Activated naive CD4-positive, alpha-beta T cell treated with Interleukin-2 at 50 U/mL for 16 hours (primary cell): ENCODE measurements at places on chromosomes 7 and 10.

DNA sequence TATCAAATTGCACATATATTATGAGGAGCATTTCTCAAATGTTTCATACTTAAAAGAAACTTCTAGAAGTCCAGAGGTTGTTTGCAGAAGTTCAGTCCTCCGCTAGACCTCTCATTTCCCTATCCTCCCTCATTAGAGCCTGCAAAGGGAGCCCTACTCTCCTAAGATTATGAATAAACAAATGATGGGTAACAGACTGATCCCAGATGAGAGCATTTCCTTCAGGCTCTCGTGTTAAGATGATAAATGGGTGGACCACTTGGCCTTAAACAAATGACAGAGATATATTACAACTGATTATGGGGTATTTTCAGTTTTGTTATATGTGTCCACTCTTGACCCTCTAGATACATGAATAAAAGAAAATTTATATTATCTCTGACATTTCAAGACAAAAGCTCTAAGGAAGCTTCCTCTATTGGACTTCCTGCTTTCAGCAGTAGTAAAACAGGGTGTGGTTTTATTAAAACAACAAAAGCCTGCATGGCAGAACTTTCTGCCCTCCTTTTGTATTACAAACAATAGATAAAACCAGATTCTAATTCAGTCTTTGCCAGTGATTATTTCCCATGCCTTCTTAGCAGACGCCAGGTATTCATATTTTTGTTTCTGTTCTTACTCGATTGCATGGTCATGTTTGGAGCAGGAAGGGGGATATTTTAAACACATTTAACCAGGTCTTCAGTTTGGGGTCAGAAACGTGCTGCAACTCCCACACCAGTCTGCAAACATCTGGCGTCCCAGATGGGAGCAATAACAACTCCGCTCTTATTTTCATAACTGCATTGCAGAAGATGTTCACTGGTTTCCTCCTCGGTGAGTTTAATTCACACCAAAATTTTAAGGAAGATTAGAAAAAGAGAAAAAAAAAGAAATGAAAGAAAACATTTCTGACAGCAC is 52.4 kb upstream of the FAM204A start:
- no peak for DNase-seq

DNA sequence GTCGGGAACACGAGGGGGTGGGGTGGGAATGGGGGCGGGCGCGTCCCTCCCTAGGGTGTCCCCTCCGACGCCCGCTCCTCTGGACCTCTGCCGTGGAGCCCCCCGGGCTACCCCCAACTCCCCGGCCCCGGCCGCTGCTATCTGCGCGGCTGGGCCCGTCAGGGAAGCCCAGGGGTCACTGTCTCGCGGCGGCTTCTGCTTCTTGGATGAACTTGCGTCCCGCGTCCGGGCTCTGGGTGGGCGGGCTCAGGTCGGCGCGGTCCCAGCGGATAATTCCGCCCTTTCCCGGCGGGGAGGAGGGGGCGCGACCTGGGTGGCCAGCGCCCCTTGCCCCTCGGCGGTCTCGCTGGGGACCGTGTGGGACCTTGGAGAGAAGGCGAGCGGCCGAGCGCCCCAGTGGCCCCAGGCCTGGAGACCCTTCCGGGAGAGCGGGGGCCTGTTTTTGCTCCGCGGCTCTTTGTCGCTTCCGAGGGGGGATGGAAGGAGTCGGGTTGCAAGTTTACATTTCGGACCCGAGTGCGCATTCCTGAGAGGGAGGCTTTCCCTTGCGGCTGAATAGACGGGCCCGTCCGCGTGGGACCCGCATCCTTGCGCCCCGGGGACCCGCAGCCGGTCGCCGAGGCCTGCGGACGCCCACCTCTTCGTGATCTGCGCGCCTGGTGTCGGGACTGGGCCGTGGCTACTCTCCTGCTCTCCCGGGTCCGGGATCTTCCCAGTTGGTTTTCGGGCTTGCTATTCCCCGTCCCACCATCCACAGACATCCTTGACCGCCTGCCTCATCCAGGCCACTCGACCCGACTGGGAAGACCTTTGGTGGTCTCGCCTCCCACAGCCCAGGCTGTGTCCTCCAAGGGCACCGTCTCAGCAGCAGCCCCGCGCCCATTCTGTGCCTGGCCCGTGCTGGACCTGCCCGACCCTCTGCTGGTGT is 812 bp downstream of the DOCK1 start:
- no peak for DNase-seq

GRCh38 chr7:135664046-135664589 is 1.8 kb downstream of the STMP1 start:
- DNase-seq = no peak

- no peak for DNase-seq
These were observed 1.3 kb downstream of the CLIP2 start for GRCh38 chr7:74290553-74290950.

DNA sequence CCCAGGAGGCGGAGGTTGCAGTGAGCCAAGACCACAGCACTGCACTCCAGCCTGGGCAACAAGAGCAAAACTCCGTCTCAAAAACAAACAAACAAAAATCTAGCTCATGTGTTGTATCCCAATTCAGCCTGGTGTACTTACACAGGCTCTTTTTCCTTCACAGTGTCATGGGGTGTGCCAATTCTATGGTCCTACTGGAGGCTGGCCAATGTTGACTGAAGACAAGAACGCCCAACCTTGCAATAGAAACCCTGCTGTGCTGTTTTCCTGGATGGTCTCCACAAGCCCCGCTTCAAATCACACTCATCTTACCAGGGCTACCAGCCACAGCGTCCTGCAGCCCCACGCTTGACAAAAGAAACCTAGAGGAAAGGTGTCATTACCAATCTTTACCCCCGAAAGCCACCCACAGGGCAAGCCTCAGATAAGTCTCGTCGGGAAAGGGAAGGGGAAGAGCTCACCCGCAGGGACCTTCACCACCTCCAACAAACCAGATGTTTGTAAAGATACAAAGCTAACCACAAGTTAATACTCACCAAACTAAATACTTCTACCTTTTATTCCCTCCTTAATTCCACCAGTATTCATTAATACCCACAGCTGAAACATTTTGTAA is 64.8 kb downstream of the TNS3 start:
- DNase-seq = no peak

GRCh38 chr7:92404170-92404614 is 43.1 kb upstream of the GATAD1 start:
- peak; percentile 26 for DNase-seq

DNA sequence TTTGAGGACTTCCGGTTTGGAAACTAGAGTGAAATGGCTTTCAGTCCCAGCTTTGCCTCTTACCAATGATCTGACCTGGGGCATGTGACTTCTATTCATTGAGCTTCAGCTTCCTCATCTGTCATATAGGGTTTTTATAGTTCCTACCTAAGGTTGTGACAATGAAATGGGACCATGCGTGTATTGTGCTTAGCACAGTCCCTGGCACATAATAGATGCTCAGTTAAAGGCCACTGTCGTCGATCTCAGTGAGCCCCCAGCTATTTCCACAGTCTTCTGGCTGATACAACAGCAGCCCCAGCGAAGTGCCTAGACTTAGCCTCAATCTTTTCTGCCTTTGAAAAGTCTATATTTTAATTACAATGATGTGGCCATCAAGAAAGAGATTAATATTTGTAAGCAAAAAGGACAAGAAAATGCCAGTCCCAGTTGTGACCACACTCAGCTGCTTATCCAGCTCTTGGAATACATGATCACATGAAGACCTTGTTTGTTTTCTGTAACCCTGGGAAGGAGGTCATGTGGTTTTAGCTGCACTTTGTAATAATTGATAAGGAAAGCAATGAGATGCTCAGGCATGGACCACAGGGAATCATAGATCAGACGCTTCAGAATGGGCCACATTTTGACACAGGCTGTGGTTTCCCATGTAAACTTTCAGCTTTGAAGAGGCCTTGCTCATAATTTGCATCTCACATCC is 44.6 kb downstream of the VWA2 start:
- DNase-seq = no peak

GRCh38 chr7:101936611-101937231 is 119.3 kb downstream of the CUX1 start:
- DNase-seq = no peak

DNA sequence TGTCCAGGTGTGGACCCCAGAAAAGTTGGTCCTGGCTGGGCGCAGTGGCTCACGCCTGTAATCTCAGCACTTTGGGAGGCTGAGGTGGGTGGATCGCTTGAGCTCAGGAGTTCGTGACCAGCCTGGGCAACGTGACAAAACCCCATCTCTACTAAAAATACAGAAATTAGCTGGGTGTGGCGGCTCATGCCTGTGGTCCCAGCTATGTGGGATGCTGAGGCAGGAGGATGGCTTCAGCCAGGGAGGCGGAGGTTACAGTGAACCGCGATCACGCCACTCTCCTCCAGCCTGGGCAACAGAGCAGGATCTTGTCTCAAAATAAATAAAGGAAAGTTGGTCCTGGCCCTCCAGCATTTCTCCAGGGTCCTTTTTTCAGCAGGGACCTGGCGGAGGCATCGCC is 1.4 kb downstream of the NUDT1 start:
- no peak for DNase-seq

DNA sequence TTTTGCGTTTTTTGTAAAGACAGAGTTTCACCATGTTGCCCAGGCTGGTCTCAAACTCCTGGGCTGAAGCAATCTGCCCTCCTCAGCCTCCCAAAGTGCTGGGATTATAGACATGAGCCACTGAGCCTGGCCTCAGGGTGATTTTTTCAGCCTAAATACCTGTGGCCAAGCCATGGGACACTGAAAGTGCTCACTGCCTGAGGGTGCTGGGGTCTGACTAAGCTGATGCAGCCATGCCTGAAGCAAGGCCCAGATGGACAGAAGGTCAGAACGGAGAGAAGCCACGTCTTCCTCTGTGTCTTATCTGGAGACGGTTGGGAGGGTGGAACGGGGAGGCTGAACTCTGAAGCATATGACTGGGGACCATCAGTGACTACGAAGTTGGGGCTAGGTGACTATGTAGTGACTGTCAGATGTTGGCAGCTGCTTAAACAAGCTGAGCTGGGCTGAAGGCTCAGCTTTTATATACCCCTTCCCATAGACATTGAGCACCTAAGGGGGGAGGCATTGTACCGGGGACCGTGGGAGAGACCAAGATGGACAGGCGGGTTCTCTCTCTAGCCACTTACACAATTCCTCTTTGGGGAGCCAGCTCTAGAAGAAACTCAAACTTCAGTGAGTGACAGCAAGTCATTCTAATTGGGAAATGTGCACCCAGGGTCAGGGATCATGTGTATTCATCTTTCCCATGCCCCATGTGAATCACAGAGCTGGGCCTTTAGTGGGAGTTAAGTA is 73.3 kb upstream of the HABP2 start:
- no peak for DNase-seq

DNA sequence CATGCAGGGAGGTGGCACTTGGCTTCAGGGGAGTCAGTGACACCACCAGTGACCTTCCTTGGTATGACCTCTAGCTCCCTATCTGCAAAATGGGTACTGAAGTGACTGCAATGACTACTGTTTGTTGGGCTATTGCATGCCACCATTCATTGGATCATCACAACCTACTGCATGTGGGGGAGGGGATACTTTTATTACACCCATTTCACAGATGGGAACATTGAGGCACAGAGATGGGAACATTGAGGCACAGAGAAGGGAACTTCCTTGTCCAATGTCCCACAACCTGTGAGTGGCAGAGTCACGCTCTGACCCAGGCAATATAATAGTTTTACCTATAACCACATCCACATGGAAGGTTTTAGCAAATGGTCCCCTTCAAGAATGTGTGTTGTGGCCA is 12.2 kb upstream of the MYH16 start:
- no peak for DNase-seq

GRCh38 chr10:18364987-18365775 is 225.0 kb downstream of the CACNB2 start:
- no peak for DNase-seq

GRCh38 chr7:5620459-5620881 is 161.0 kb downstream of the RNF216 start:
- DNase-seq = no peak

- no peak for DNase-seq
These were observed 13.6 kb downstream of the MICU1 start for GRCh38 chr10:72612203-72612826.

DNA sequence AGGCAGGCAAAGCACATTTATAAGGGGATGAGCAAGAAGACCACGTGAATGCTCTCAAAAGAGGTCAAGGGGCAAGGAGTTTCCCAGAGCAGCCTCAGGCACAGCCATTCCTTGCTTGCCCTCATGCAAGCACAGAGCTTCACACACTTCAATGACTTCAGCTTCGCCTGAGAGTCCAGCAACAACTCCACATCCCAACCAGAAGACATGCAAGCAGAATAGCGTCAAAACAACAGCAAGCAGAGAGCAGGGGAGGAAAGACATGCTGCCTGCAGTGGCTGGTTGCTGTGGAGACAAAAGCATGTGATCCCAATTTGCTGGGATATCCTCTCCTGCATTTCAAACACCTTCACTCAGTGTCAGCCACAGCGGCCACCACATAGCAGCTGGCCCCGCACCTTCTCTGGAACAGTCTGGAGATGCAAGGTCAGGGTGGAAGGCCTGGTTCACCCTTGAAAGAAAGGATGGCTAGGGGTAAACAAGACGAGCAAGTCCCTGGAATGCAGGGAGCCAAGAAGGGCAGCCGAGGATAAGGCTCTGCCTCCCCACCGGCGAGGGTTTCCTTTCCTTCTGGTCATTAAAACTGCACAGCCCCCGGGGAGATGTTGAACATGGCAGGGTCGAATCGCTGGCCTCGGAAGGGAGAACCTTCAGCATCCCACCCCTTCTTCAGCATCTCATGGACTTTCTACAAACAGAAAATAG is 60.2 kb upstream of the CAMK2B start:
- DNase-seq = no peak

- no peak for DNase-seq
These were observed 576.3 kb downstream of the GFRA1 start for GRCh38 chr10:115696747-115697146.

GRCh38 chr7:98852826-98853225 is 17.0 kb downstream of the TMEM130 start:
- DNase-seq = no peak

- DNase-seq = no peak
These were observed 79.5 kb downstream of the CHST15 start for GRCh38 chr10:124013916-124014315.

DNA sequence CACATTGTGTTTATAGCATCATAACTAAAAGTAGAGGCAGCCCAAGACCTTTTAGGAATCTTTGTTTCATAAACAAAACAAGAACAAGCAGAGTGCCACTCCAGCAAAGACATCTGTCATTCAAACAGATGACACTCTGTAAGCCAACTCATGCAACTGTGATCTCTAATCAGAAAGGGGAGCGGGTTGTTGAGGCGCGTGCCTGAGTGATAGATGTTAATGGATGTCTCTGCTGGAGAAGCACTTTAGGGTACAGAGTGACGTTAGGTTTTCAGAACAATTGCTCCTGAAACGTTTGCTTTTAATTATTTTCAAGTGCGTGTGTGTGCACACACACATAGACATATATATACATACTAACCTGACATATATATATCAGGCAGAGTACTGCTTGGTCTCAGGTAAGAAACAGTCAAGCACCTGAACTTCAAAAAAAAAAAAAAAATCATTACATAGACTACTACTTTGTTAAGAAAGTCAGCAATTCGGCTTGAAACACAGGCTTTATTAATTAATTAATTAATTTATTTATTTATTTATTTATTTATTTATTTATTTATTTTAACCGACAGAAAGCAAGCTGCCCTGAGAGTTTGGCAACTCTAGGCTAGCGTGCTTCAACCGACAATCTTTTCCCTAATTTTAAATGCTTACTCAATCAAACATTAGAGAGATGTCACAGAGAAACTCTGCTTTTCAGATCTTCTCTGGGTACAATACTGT is 109.1 kb downstream of the POU6F2 start:
- no peak for DNase-seq

GRCh38 chr7:33195264-33195663 is 65.9 kb downstream of the BBS9 start:
- no peak for DNase-seq

GRCh38 chr7:43118313-43118712 is 5.9 kb downstream of the HECW1 start:
- DNase-seq = no peak

- DNase-seq = no peak
These were observed 68.9 kb downstream of the MET start for GRCh38 chr7:116740755-116741462.
